ENCODE measurements at places on chromosomes 3 and 15.
A peak's percentile ranks its signal among the peaks of the same experiment; 100 is the strongest.

GRCh38 chr15:36948982-36949381, 151.4 kb downstream of the MEIS2 start:
- no peak for DNase-seq

DNA sequence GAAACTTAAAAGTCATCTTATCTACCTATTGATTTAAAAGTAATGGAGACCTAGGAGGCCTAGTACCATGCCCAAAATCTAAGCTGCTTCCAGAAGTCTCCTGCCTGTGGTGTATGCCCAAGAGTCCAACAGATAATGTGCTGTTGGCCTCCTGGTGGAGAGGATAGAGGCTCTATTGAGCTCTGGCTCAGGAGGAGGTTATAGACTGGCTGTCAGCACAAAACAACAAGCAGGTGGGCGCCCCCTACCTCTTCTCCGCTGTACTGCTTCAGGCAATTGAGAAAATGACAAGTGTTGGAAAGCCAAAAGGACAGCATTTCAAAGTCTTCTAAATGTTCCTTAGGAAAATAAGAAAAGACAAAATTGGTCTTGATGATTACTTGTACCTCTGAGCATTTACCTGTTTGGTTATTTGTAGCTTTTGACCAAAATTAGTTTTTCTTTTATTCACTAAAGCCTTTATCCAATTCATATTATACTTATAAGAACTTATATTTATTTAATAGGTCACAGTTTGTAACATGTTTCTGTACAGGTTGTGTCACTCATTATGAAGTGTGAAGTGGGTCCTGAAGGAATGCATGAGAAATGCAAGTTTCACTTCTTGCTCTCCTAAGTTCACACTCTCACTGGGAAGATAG, 17.2 kb upstream of the GNB5 start:
- peak; percentile 64 for DNase-seq

GRCh38 chr15:33964665-33965040, 3.6 kb upstream of the CHRM5 start:
- DNase-seq, result no peak

DNA sequence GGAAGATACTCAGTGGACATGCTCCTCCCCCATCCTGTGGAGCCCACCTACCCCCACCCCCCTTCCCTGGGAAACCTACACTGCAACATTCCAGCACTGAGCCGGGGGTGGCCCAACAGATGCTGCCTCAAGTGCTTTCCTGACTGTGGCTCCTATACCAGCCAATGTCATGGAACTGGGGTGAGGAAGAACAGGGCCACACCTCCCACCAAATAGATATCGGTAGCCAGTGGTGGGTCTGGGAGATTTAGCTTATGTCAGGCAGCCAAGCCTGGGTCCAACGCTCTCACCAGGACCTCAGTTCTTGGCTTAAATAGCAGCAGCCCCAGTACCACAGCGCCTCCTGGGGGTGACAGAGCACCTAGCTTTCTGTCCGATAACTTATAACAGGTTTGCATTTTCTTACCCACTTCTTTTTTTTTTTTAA, 30.3 kb downstream of the CDC25A start:
- peak; percentile 18 for DNase-seq

DNA sequence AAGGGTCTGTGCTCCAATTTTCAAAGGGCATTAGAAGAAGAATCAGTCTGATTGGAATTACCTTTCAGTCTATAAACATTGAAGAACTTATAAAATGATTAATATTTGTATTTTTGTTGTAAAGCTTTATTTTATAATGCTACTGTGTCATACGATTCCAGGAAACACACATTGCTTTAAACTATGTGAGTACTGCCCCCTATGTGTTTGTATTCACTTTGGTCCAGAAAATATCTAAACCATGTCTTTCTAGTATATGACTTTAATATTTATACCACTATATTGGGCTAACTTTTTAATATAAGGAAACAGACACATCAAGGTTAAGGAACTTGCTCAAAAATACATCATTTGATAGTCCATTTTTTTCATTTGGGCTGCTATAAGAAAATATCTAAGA, 3.2 kb upstream of the RIOX2 start:
- no peak for DNase-seq

- peak; percentile 4 for DNase-seq
Observed at GRCh38 chr3:181316482-181316881, 326.9 kb upstream of the DNAJC19 start.

DNA sequence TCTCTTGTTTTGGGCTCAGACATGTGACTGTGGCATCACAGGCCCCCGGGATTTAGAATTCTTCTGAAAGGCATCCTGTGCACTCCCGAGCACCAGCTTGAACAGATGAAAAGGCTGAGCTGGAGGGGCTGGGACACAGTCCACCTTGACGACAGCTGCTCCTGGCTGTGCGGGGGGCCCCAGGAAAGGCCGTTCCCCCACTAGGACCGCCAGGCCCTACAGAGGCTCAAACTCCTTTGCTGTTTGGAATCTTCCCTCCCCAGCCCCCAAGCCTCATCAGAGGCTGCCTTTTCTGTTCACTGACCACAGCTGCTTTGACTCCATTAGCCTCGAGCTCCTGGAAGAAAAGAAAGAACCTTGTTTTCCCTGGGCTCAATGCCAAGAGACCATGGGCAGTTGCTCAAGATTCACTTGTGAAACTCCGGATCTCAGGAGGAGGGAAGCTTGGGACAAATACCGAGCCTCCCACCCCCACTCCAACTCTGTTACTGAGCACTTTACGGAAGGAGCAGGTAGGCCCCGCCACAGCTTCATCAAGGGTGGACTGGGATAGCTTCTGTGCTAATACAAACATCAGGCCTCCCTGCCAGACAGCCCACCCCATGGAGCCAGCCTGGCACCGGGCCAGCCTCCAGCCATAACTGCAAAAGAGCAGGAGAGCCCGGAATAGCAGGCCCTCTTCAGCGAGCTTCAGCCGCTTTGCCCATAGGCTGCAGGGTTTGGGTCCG, 15.7 kb downstream of the CIDEC start:
- no peak for DNase-seq

GRCh38 chr3:19775765-19776164, 158.3 kb downstream of the EFHB start:
- no peak for DNase-seq

- DNase-seq, result no peak
Observed at GRCh38 chr3:14438262-14438661, 35.9 kb downstream of the SLC6A6 start.

DNA sequence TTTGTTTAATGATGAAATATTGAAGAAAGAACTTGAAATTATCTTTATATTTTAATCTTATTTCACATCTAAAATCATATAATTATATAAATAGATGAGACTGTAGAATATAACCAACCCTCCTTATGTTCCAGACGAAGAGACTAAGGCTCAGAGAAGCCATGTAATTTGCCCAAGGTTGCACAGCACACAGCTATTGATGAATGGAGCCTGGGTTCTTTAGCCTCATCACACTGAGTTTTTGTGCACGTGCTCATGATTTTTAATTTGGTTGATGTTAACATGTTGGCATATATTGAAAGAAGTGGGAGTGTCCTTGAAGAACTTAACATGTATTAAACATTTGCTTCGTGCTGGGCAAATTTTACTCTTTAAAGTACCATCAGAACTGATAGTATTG, 151.6 kb downstream of the FNDC3B start:
- no peak for DNase-seq

GRCh38 chr15:76147906-76148570, 88.3 kb downstream of the TMEM266 start:
- DNase-seq, result peak; percentile 89

DNA sequence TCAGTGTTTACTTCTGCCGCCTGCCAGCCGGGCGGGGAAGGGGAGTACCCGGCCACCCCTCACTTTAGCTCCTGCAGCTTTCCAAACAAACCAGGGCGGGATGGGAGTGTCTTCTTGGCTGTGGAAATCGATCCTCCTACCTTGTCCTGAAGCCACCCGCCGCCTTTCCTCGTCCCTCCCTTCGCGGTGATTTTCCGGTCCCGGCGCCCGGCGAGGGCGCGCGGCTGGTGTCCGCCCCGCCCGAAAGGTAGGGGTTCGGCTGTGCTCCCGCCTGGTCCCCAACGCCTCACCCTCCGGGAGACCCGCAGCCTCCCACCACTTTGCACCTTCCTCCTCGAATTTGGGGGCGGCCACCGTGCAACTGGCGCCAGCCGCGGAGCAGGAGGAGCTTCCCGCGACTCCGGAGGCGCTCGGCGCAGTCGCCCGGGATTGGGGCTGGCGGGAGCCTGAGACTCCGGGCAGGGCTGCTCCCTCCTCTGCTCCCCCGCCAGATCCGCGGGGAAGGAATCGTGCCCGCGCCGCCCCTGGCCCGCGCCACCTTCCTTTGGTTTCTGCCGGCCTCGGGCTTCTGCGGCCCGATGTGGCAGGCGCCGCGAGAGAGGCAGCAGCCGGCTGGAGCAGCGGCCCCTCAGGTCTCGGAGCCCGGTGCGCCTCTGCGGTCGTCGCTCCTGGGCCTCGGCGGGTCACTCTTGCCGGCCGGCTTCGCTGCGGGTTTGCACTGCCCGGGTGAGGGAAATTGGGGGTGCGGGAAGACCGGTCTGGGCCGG, 30.7 kb upstream of the ST3GAL6 start:
- DNase-seq, result peak; percentile 50

- no peak for DNase-seq
Observed at GRCh38 chr3:45939341-45939771, 3.9 kb upstream of the CXCR6 start.

DNA sequence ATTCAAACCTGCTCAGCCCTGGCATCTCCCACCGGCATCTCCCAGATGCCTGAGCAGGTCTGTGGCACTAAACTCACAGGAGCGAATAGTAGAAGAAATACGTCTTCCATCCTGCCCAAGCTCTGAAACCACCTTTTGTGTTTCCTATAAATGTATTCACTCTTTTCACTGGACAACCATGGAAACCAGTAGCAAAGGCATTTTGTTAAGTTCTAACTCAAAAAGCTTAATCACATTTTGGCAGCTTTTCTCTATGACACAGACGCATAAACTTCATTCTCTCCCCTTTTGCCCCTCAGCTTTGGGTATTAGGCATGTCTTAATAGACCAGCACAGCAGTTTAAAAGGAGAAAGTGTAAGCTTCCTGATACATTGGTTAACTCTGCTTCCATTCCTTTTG, 24.5 kb upstream of the ARNT2 start:
- DNase-seq, result no peak

- no peak for DNase-seq
Observed at GRCh38 chr15:46126581-46126980, 491.8 kb downstream of the SQOR start.

- DNase-seq, result no peak
Observed at GRCh38 chr15:38128341-38128781, 124.3 kb upstream of the SPRED1 start.

DNA sequence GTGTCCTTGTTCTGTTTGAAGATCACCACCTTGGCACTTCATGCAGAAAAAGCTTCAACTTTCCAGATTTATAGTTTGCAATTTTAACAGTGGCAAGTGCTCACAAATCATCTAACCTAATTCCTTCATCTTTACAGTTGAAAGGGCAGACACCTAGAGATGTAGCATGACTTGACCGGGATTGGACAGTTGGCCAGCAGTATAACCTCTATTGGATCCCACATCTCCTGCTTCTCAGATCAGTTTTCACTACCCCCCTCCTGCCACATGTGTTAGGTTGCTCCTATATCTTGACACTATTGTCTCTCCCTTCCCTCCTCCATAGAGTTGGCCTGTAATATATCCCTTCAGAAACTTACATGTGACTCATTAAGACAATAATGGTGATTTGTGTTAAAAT, 206.0 kb upstream of the SEMA6D start:
- no peak for DNase-seq

DNA sequence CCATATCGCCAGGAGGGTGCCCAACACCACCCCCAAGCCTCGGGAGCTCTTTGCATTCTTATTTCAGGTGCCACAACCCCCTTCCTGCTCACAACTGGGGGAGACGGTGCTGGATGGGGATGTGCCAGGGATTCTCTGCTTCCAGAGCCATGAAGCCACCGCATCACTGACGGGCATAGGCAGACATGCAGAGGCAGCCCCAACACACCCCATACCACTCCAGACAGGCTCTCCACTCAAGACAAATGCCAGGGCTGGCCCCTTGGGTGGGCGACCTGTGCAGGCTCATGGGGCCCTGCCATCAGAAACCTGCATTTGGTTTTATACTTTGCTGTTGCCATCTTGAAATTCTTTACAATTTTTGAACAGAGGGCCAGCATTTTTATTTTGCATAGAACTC, 27.0 kb upstream of the TRPM1 start:
- no peak for DNase-seq

DNA sequence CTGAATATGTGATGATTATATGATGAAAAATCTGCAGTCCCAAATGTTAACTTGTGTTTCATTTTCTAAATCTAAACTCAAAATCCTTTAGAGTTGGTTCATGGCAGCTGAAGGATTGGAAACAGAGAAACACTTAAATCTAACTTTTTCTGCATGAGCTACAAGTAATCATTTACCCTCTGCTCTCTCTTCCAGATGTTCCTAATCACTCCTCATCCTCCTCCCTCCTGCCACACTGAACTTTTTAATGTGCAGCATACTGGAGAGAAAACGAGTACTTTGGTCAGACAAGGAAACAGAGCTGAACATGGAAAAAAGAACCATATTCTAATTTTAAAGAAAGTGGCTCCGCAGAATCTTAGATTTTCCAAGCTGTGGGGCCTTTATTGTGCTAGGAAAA, 321.2 kb upstream of the COL8A1 start:
- DNase-seq, result no peak

GRCh38 chr3:86991840-86992435, 989 bp upstream of the VGLL3 start:
- DNase-seq, result no peak

- DNase-seq, result no peak
Observed at GRCh38 chr15:41967506-41968206, 4.7 kb downstream of the EHD4 start.

GRCh38 chr3:73885862-73886261, 261.1 kb upstream of the PDZRN3 start:
- DNase-seq, result no peak

DNA sequence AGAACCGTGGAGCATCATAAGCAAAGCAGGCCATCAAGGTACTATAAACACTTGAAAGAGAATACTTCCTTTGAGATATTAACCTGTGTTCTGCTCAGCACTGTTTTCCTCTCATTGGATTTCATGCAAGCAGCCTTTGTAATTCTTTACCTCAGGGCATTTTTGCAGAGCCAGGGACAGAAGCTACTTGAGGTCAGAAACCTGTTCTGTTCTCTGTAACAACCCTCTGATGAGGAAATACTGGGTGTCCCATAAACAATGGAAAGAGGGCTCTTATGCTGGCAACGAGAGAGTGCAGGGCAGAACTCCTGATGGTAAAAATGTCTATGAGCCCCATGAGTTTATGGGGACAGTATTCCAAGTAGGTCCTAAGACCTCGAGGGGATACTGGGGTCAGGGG, 66.0 kb downstream of the DCLK3 start:
- DNase-seq, result no peak

DNA sequence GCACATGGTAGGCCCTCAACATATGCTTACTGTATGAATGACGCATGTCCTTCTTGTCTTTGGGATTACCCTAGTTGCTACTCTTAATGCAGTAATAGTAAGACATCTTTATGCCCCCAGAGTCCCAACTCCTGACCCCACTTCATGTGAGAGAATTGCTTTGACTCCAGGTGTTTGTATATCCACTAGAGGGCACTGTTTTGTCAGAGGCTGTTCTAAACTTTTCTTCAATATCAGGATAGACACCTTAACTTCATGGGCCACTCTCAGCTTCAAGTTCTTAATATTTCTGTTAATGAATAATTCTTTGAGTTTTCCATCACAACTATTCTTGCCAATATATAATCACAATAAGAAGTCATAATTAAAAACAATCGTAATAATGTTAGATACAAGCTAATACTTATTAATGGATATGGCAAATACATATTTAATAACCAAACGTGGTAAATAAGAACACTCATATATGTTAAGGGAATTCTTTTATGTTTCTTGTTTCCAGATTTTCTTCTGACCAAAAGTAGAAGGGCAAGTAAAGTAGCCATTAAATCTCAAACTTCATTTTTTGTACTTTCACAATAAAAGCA, 337.2 kb upstream of the DNAJC19 start:
- DNase-seq, result peak; percentile 52

All from RWPE1 (cell line).